ENCODE measurements at places on chromosomes 7 and 10.

GRCh38 chr7:18702071-18702829 is 206.7 kb downstream of the HDAC9 start:
- DNase-seq, result no peak

- no peak for DNase-seq
Observed at GRCh38 chr10:43284341-43284910, 17.6 kb upstream of the RASGEF1A start.

- no peak for DNase-seq
Observed at GRCh38 chr7:128453836-128454804, 1.6 kb upstream of the HILPDA start.

GRCh38 chr10:45652511-45652910 is 20.1 kb downstream of the ZFAND4 start:
- no peak for DNase-seq

DNA sequence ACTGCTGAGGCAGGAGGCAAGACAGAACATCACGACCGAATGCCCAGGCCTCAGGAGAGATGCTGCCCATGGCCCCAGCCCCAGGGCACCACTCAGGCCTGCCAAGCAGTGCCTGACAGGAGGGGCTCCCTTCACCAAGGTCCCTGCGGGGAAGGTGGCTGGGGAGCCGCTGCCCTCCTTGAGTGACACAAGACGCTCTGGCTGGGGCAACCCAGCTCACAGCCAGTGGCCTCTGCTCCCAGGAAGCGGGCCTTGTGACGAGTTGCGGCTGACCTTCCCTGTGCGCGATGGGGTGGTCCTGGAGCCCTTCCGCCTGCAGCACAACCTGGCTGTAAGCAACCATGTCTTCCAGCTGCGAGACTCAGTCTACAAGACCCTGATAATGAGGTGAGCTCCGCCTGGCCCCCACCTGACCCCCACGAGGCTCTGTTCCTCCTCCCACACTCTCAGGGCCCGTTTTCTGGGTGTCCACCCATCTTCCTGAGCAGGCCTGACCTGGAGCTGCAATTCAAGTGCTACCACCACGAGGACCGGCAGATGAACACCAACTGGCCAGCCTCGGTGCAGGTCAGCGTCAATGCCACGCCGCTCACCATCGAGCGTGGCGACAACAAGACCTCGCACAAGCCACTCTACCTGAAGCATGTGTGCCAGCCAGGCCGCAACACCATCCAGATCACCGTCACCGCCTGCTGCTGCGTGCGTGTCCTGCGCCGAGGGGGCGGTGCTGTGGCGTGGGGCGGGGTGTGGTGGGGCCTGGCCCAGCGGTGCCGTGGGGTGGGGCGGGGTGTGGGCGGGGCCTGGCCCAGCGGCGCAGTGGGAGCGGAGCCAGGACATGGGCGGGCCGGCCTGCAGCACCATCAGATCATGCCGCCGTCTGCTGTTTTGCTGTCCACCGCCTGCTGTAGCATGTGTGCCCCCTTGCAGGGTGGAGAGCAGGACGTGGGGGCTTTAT is 12.8 kb downstream of the ZMIZ2 start:
- DNase-seq, result no peak

Measured in NCI-H2029 treated with DMSO at 0.1 percent for 48 hours (cell line).